ENCODE measurements at places on chromosomes 2 and 18. TPM values are rescaled to one million over a fixed set of nuclear protein-coding genes. Genes with fewer than 3 reads are reported as not detected.
A peak's percentile ranks its signal among the peaks of the same experiment; 100 is the strongest.

- H3K36me3 ChIP-seq, result no peaks in the 10 kb centered on the region
- no peak for DNase-seq
- H3K4me3 ChIP-seq, result no peak overlapping the region
- no peak overlapping the region for H3K27ac ChIP-seq
- H3K4me1 ChIP-seq, result peaks cover 7% of the 10 kb centered on the region
Measured at GRCh38 chr2:108627911-108628567, 91.2 kb upstream of the RANBP2 start.

- no peak for DNase-seq
- H3K4me1 ChIP-seq, result peaks cover 8% of the 10 kb centered on the region
- no peaks in the 10 kb centered on the region for H3K36me3 ChIP-seq
- no peak overlapping the region for H3K4me3 ChIP-seq
- H3K27me3 ChIP-seq, result no peaks in the 10 kb centered on the region
Measured at GRCh38 chr2:30110773-30111172, 36.0 kb upstream of the YPEL5 start.

DNA sequence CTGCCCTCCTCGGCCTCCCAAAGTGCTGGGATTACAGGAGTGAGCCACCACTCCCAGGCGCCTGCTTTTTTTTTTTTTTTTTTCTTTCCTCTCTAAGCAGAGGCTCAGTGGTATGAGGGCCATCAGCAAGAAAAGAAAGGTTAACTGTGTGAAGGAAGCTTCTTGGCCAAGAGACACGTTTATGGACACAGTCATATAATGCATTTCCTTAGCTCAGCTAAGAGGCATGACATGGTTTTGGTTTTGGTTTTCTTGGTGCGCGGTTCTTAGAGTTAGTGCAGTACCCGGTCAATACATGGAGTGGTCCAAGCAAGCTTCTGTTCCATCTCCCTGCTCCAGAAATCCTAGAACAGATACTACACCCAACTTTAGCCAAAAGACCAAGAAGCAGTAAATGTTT lies 42.6 kb downstream of the RALBP1 start:
- peaks cover 23% of the 10 kb centered on the region for H3K36me3 ChIP-seq
- no peaks in the 10 kb centered on the region for H3K27me3 ChIP-seq
- H3K27ac ChIP-seq, result peak overlapping the region; percentile 62
- peaks cover 9% of the 10 kb centered on the region for H3K4me1 ChIP-seq

The EPHA4 gene
- total RNA-seq, result 51.2 TPM
